Effector CD8-positive, alpha-beta T cell (primary cell): ENCODE measurements at places on chromosomes 1 and 21.

GRCh38 chr1:199857108-199857507 lies 170.4 kb upstream of the NR5A2 start:
- no peak for DNase-seq

DNA sequence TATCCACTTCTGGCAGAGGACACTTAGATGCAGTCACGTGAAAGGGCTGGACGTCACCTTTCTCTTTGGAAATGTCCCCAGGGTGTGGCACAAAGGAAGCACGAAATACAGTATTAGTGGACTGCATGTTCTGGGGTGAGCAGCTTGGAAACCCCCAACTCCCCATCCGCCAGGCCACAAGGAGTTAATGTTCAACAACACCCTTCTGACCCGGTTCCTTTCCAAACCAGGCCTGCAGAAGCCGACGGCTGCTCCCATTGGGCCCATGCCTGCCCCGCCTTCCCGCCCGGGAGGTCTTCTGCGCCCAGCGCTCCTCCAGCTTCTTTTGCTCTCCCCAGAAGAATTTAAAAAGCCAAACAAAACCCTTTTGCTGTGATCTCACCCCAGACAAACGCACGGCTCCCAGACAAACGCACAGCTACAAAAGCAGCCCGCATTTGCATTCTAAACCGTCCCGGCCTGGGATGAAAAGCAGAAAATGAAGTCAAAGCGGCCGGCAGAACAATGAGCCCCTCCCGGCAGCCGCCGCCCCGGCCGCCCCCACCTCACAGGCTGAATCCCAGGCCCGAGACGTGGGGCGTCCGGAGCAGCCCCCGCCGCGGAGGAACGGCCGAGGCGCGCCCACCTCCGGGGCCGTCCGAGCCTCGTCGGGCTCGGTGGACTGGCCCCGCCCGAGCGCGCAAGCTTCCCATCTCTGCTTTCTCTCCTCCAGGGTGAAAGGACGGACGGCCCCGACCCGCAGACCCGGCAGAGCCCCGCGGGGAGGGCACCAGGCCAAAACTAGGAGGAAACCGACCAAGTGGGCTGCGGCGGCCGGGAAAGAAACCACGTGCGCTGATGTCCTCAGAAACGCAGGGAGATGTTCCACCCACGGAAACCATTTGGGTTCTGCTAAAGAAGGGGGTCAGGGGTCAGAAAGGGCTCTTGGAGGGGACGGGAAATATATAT lies 101.9 kb downstream of the PLPP3 start:
- DNase-seq, result no peak

DNA sequence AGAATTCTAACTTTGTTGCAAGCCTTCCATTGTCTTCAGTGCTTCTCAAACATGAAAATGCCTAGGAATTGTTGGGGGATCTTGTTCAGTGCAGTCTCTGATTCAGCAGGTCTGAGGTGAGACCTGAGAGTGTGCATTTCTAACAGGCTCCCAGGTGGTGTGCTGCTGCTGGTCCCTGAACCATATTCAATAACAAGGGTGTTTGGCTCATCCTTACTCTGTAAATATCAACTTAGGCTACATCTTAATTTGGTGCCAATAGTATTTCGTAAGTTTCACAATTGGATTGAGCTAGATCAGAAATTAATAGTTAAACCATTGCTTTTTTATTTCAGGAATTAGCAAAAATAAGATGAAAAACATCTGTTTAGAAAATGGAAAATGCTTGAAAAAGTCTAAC lies 59.1 kb upstream of the GPR88 start:
- no peak for DNase-seq

GRCh38 chr1:78536427-78536826 lies 45.7 kb downstream of the PTGFR start:
- DNase-seq, result no peak

GRCh38 chr1:28836421-28836956 lies 24.5 kb downstream of the OPRD1 start:
- no peak for DNase-seq

GRCh38 chr21:32457360-32457840 lies 44.9 kb downstream of the EVA1C start:
- DNase-seq, result no peak

- DNase-seq, result no peak
Measured at GRCh38 chr1:160539990-160540858, 17.2 kb upstream of the SLAMF6 start.

- no peak for DNase-seq
Measured at GRCh38 chr1:150159550-150159949, 9.8 kb downstream of the PLEKHO1 start.

GRCh38 chr1:180026556-180026955 lies 71.9 kb downstream of the CEP350 start:
- DNase-seq, result no peak

DNA sequence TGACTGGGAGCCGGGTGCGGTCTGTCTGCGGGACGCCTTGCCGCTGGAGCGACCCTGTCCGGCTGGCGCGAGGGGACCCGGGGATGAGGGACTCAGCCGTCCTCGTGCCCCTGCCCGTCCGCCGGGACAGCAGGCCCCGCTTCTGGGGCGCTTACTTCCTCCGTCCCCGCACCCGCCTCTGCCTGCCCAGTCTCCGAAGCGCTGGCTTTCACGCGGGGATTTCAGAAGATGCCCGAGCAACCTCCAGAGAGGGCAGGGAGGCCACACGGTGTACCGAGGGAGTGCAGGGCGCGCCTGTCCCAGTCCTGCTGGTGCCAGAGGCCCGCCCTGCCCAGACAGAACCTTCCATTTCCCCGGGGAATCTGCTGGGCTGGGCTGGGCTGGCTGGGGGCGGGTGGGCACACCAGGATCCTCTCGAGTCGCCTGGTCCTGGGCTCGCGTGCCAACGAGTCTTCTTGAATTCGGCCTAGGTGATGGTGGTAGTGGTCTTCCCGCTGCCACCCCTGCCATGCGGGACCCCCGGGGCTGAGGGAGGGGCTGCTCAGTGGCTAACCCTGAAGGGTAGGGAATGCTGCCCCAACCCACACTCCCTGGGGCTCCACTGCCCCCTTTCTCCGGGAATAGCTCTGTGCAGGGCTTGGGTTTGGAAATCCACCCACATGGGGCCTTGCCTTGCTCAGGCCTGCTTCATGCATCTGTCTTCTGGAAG lies 2.5 kb upstream of the TRPM2 start:
- DNase-seq, result no peak

DNA sequence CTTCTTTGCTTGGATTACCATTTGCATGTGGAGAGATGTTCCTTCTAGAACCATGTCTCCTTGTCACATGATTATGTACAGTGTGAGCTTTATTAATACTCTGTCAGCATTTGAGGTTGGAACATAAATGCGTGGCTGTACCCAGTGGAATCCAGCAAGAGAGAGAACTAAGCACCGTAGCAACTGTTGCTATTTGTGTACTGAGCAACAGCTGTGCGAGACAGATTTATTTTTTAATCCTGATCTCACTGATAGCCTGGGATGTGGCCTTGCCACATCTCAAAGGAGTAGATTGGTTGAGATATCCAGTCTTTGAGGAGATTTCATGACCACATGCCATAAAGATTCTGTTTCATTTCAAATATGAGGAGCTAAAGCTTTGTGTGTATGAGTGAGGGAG lies 43.4 kb downstream of the KIF1B start:
- no peak for DNase-seq

DNA sequence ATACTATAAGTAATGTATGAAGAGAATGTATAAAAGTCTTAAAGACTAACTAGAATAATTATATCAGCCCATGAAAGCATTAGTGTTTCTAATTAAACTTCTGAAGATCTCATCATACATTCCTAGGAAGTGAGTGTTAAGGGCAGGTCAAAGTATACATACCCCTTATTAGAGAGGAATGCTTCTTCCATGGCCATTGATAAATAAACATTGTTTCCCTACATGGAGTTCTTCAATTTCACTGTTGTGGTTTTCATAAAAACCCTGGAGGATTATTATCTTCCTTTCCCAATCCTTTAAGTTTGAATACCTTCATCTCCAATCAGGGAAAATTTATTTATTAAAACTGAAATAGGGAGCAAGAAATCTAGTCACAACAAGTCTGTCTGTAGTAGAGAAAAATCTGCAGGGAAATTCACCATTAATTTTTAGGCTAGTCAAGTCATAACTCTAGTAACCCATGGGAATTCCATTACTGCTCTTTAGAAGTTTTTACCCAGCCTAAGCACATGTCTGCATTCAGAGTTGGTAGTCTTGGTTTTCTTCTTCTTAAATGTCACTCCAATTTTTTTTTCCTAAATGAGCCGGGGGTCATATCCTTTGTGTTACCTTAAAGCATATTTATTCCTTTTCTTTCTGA lies 147.0 kb downstream of the TNFSF18 start:
- no peak for DNase-seq

- DNase-seq, result no peak
Measured at GRCh38 chr21:33364830-33365229, 38.4 kb upstream of the IFNGR2 start.

GRCh38 chr1:236727521-236727920 lies 41.2 kb downstream of the ACTN2 start:
- DNase-seq, result no peak

DNA sequence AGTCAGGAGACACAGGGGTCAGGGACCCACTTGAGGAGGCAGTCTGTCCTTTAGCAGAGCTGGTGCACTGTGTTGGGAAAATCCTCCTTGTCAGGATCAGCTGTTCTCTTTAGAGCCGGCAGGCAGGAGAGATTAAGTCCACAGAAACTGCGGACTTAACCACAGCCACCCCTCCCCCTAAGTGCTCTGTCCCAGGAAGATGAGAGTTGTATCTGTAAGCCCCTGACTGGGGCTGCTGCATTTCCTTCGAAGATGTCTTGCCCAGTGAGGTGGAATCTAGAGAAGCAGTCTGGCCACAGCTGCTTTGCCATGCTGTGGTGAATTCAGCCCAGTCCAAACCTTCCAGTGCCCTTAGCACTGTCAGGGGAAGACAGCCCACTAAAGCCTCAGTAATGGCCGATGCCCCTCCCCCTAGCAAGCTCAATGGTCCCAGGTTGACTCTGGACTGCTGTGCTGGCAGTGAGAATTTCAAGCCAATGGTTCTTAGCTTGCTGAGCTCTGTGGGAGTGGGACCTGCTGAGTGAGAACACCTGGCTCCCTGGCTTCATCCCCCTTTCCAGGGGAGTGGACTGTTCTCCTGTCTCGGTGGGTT lies 172.8 kb downstream of the ST6GALNAC3 start:
- DNase-seq, result no peak

DNA sequence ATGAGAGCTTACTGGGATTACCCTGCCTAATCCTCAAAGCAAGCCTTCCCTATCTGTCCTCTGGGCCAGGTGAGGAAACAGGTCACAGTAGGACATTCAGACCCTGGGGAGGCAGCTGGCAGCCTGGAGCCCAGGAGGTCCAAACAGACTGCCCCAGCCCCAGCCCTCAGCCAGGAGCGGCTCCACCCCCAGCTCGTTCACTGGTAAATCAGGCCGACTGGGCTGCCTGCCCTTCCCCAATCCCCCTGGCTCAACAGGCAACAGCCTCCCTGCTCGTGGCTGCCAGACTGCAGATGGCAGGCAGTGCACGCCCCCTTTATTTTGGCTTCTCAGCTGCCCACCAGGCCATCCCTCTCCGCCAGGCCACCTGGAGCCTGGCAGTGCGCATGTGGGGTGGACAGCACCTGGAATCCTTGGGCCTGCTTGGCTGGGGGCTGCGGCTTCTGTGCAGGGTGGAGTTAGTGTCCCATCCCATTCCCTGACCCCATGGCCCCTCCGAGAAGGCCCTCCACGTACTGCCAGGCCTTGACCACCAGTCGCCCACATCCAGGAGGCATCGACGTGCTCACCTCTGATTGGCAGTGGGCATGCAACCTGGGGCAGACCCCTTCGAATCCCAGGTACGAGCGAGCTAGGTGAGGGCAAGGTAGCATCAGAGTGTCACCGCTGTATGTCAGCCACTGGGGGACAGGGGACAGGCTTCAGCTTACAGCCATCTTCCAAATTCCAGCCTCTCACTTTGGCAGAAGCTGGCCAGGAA lies 11.2 kb upstream of the ZNF670 start:
- no peak for DNase-seq

GRCh38 chr1:90729504-90730242 lies 12.6 kb upstream of the BARHL2 start:
- DNase-seq, result no peak

- DNase-seq, result no peak
Measured at GRCh38 chr1:108028841-108029388, 63.9 kb upstream of the VAV3 start.

DNA sequence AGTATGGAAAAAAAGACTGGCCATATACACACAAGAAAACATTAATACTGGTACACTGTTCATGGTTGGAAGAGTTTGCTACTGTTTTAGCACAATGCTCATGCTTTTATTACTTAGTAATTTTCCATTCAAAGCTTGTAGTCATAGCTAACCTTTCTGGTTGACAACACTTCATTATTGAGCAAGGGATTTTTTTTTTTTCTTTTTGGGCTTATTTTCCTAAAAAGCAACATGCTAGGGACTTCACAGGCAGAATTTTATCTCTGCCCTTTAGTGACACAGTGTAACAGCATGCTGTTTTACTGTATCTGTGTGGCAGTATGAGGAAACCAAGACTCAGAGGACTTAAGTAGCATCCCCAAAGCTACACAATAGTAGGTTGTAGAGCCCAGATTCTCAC lies 58.5 kb downstream of the FGGY start:
- DNase-seq, result no peak

GRCh38 chr1:63622849-63623566 lies 29.8 kb downstream of the PGM1 start:
- no peak for DNase-seq

- DNase-seq, result no peak
Measured at GRCh38 chr1:54750596-54750995, 13.7 kb downstream of the PARS2 start.

- DNase-seq, result no peak
Measured at GRCh38 chr1:53172426-53173128, 24.0 kb upstream of the CPT2 start.

DNA sequence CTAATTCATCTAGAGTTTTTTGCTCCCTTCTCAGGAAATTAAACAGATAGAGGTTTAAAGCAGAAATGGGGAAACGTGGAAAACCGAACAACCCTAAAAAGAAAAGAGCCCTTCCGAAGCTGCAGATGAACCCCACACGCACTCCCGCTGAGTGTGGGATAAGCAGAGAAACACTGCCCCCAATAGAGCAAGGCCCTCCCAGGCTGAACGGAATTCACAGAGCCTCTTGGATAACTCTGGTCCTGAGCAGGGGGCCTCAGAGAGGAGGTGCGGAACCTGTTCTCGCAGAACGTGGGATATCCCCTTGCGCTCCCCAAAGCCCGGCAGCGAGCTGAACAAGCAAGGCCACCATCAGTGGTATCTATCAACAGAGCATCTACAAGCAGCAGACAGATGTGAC lies 44.9 kb downstream of the SSBP3 start:
- no peak for DNase-seq

GRCh38 chr21:43608225-43608624 lies 51.1 kb downstream of the HSF2BP start:
- DNase-seq, result no peak

GRCh38 chr21:46437511-46437910 lies 21.2 kb upstream of the DIP2A start:
- DNase-seq, result no peak

DNA sequence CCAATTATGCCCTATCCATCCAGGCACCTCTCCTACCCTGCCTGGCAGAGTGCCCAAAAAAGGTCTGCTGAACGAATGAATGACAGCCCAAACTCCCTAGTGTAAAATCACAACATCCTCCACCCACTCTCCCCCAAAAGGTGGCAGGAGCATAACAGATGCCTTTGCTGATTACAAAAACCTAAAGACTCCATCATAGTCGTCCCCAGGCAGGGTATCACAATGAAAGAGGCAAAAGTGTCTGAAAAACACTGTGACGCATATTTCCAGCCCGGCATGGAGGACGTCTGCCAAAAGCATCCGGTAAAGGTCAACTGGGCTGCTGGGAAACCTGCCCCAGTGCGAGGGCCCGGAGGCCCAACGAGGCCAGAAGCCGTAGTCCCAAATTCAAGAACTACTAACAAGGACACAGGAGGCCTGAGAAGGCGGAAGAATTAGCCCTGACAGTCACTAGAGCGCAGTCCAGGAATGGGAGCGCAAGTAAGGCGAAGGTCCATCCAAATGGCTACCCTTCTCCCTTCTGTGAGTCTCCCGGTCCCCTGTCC lies 576 bp downstream of the SMIM12 start:
- no peak for DNase-seq
